ENCODE measurements at places on chromosomes 11 and 22.

DNA sequence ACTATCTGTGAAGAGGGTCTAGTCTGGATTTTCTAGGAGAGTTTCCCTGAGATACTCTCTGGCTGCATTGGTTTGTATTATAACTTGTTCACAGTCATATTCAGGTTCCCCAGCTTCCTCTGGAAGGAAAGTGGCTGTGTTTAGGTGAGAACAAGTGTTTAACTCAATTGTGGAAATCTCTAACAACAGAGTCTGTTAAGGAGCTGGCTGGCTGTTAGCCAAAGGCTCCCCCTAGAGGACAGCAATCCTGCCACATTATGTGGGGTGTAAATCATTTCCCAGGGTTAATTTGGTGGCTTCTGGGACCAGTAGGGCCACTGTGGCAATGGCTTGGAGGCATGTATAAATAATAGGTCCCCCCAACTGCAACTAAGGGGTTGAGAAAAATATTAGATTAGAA, 18.4 kb downstream of the MS4A6E start:
- peak; percentile 77 for DNase-seq

- no peak for DNase-seq
Observed at GRCh38 chr11:64643256-64643881, 52.3 kb downstream of the SLC22A12 start.

DNA sequence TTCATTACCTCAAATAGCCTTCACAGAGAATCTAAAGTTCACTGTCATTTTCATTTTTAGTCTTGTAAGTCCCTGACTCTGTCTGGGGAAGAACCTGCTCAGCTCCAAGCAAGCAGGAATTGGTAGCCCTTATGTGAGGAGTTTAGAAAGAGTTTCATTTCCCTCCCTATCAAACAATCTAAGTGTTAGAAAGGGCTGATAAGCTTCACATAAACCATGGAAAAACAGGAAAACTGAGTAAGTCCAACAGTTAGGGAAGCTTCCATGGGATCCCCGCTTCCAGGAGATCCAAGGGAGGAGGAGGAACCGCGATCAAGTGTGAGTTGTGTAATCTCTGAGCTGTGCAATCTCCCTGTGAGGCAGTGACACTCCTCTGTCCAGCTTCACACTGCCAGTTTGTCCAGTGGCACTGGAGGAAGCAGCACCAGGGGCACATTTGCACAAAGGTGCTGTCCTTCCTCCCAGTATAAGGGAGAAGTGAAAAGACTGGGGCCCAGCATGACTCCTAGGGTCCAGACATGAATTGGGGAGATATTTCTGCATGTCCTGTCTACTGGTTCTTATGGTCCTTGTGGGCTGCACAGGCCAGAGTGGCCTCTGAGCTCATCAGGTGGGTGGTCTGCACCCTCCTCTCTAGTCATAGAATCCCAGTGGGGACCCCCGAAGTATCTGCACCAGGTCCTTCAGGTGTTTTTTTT, 4.3 kb downstream of the PRAME start:
- no peak for DNase-seq

DNA sequence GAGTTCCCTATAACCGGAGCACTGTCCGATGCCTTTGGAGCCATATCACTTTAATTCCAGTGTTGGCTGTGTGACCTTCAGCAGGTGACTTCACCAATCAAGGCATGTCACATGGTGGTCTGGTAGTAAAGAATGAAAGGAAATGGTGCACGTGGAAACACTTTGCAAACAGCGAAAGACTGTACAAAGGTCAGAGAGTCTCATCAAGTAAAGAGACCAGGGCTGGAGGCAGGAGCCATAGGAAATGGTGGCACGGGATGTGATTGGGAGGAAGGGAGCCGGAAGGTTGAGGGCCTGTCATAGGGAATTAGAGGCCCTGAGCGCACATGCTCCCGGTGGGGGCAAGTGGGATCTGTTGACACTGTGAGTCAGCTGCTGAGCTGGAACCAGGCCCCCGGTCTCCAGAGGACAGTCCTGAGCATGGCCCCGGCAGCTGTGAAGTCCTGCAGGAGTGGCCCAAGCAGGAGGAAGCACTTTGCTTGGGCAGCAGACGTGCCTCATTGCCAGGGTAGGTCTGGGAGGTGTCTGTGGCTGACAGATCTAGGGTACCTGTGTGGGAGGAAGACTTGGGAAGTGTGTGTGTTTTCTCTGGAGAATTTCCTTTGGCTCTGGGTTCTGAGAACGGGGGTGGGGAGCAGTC, 2.0 kb downstream of the DAGLA start:
- no peak for DNase-seq

DNA sequence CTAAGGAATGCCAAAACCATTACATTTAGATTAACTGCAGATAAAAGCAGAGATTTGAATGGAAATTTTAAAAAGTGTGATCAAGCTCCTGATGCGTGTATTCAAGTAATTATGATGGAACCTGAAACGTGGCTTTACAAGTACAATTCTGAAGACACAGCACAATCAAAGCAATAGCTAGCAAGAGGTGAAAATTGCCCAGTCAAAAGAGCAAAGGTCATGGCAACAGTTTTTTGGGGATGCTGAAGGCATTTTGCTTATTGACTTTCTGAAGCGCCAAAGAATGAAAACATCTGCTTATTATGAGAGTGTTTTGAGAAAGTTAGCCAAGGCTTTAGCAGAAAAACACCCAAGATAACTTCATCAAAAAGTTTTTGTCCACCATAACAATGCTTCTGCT, 389.6 kb upstream of the TENM4 start:
- DNase-seq, result no peak

DNA sequence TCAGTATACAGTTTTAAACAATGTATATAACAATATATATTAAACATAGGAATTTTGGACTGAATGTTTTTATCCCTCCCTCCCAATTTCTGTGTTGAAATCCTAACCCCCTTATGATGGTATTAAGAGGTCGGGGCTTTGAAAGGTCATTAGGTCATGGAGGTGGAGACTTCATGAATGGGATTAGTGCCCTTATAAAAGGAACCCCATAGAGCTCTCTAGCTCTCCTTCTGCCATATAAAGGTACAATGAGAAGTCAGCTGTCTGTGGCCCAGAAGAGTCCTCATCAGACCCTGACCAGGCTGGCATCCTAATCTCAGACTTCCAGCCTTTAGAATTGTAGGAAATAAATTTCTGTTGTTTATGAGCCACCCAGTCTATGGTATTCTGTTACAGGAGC, 6.5 kb downstream of the NNMT start:
- no peak for DNase-seq

GRCh38 chr11:69920345-69921127, 101.3 kb upstream of the FGF3 start:
- DNase-seq, result no peak

- DNase-seq, result peak; percentile 43
Observed at GRCh38 chr11:62399172-62399877, 19.5 kb upstream of the SCGB1A1 start.

Measured in hematopoietic multipotent progenitor cell treated with erythropoietin and hydrocortisone succinate and interleukin-3 and kit ligand, for 4 days (in vitro differentiated cells).